ENCODE measurements at places on chromosomes 2 and 18. TPM values are rescaled to one million over a fixed set of nuclear protein-coding genes. Genes with fewer than 3 reads are reported as not detected.

GRCh38 chr2:120251078-120251477 lies 1.6 kb upstream of the RALB start:
- H3K27ac ChIP-seq, result no peak overlapping the region
- H3K4me1 ChIP-seq, result peaks cover 20% of the 10 kb centered on the region
- no peak overlapping the region for H3K4me3 ChIP-seq
- H3K36me3 ChIP-seq, result no peaks in the 10 kb centered on the region
- H3K27me3 ChIP-seq, result 0 out of 2 replicates have a peak, but pooled peaks cover 6% of the 10 kb centered on the region

- H3K4me3 ChIP-seq, result no peak overlapping the region
- H3K36me3 ChIP-seq, result no peaks in the 10 kb centered on the region
- no peak overlapping the region for H3K27ac ChIP-seq
These were observed 63.2 kb downstream of the G6PC2 start for GRCh38 chr2:168964251-168964807.

The CRYGC gene
- total RNA-seq, result not detected

The LIMS3 gene
- total RNA-seq, result 6.2 TPM

DNA sequence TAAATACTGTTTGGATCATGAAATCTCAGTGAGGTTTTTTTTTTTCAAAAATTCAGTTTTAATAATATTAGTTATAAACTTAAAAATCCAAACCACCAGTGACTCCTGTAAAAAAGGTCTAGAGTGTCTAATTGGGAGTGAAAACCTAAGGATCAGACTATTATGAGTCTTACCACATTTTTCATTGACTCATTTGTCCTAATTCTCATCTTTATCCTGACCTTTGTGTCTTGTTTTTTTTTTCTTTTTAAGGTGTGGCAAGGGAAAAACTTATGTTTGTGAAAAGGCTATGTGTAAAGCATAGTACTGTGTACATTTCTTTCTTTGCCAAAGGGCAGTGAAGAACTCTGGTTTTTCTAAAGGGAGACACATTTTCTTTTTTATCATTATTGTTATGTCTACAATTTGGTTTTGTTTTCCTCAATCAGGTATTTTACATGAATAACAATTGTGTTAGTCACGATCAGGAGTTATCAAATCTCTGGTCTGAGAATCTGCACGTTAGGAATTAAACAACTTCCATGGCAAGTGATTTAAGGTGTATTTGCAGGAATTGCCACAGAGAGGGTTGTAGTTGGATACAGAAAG lies 52.6 kb downstream of the RHBDD1 start:
- DNase-seq, result no peak
- no peaks in the 10 kb centered on the region for H3K27me3 ChIP-seq
- H3K27ac ChIP-seq, result no peak overlapping the region
- H3K4me3 ChIP-seq, result no peak overlapping the region

GRCh38 chr2:176848844-176849243 lies 363.8 kb upstream of the HNRNPA3 start:
- no peaks in the 10 kb centered on the region for H3K27me3 ChIP-seq
- DNase-seq, result no peak
- H3K36me3 ChIP-seq, result no peaks in the 10 kb centered on the region
- H3K4me3 ChIP-seq, result no peak overlapping the region
- no peaks in the 10 kb centered on the region for H3K4me1 ChIP-seq
- H3K27ac ChIP-seq, result no peak overlapping the region

GRCh38 chr2:190462181-190462580 lies 54.0 kb downstream of the MFSD6 start:
- no peak for DNase-seq
- H3K36me3 ChIP-seq, result no peaks in the 10 kb centered on the region
- H3K27me3 ChIP-seq, result no peaks in the 10 kb centered on the region
- H3K4me3 ChIP-seq, result no peak overlapping the region
- H3K27ac ChIP-seq, result no peak overlapping the region
- peaks cover 10% of the 10 kb centered on the region for H3K4me1 ChIP-seq

The MBP gene
- total RNA-seq, result not detected

DNA sequence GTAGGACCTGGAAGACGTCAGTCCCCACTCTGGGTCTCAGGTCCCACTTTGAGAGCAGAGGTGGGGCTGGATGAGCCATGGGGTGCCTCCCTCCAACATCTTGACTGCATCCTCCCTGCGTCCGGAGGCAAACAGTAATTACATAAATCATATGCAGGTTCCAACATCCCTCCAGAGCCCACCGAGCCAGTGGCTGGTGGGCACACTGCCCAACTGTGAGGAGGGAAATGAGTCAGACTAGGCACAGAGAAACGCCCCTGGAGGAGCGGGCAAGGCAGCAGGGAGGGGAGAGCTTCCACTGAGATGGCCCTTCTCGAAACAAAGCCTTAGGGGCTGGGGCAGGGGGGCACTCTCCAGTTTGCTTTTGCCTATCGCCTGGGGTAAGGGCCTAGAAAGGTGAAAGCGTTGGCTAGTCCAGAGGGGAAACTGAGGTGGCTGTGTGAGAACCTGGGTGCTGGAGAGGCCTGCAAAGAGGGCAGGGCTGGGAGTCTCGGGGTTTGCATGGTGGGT lies 168.2 kb upstream of the MYCN start:
- no peak overlapping the region for H3K27ac ChIP-seq
- DNase-seq, result no peak
- H3K4me3 ChIP-seq, result no peak overlapping the region
- no peaks in the 10 kb centered on the region for H3K36me3 ChIP-seq
- H3K27me3 ChIP-seq, result no peaks in the 10 kb centered on the region

GRCh38 chr18:78805840-78806239 lies 173.8 kb upstream of the SALL3 start:
- no peaks in the 10 kb centered on the region for H3K36me3 ChIP-seq
- no peak for DNase-seq

DNA sequence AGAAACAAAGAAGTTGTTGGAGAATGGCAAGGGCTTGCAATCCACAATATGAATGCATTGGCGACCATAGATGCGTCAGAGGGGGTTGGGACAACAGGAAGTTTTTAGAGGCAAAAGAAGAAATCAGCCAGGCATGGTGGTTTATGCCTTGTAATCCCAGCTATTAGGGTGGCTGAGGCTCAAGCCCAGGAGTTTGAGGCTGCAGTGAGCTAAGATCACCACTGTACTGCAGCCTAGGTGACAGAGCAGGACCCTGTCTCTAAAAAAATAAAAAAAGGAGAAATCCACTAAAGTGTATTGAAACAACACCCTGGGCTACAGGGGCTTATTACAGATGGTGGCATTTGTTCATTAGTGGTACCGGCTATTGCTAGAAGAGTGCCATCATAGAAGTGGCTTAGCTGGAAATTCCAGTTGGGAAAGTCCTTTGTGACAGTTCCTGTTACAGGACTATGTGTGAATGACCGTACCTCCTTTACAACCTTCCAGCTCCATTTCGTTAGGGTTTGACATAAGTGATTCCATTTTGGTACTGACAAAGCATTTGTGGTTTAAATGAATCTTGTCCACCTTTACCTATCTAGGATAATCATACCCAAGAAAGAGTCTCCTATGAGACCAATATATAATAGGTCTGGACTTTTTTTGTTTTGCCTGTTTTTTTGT lies 10.7 kb upstream of the WDSUB1 start:
- no peaks in the 10 kb centered on the region for H3K4me1 ChIP-seq
- no peaks in the 10 kb centered on the region for H3K36me3 ChIP-seq
- DNase-seq, result no peak
- H3K4me3 ChIP-seq, result no peak overlapping the region
- no peak overlapping the region for H3K27ac ChIP-seq

- no peak overlapping the region for H3K27ac ChIP-seq
- no peaks in the 10 kb centered on the region for H3K27me3 ChIP-seq
- no peak overlapping the region for H3K4me3 ChIP-seq
- no peak for DNase-seq
These were observed 34.5 kb downstream of the LYPD6 start for GRCh38 chr2:149364839-149365238.
